Fibroblast of skin of abdomen (primary cell): ENCODE measurements at places on chromosomes 12 and 14.

GRCh38 chr12:71870416-71870815 is 30.9 kb downstream of the TBC1D15 start:
- DNase-seq = no peak

DNA sequence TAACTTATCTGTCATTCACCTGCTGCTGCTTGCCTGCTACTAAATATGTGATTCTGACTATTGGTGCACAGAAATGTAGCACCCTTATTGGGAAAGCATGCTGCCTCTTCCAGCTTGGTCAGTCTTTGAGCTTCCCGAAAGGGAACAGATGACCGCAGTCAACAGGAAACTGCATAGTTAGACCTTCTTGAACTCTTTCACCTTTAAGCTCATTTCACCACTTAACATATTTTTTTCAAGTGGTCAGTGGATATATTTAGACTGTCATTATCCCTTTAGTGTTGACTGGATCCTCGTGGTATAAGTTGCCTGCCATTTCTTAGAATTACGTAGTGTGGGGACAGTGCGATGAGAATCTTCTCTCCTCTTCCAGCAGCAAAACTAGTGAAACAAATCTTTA is 224.9 kb downstream of the FBXL14 start:
- no peak for DNase-seq

DNA sequence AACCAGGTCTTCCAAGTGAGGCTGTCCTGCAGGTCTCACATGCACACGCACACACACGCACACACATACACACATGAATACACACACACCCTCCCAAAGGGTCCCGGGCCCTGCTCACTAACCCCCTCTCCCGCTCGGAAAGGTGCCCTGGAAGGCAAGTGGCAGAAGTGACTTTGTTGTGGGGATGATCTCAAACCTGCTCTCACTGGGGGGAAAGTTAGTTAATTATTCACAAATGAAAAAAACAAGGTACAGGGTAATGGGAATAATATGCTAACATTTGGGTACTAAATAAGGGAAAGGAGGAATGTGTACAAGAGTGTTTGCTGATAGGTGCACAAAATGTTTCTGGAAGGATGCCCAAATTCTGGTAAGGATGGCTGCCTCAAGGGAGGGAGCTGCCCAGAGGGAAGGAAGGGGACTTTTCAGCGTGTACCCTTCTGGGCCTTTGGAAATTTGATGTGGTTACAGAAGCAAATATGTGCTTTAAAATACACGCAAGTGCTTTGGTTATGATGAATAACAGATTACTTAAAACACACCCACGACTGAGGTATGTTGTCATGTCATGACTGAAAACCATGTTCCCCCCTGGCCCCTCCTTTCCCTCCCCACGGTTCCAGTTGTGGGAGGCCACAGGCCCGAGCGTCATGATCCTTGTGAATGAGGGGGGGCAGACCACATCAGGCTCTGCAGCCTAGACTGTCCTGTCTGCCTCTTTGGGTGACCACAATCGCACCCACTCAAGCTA is 43.3 kb upstream of the PLEKHG6 start:
- DNase-seq = peak; percentile 60

GRCh38 chr12:96321941-96322340 is 78.3 kb downstream of the CDK17 start:
- DNase-seq = no peak

DNA sequence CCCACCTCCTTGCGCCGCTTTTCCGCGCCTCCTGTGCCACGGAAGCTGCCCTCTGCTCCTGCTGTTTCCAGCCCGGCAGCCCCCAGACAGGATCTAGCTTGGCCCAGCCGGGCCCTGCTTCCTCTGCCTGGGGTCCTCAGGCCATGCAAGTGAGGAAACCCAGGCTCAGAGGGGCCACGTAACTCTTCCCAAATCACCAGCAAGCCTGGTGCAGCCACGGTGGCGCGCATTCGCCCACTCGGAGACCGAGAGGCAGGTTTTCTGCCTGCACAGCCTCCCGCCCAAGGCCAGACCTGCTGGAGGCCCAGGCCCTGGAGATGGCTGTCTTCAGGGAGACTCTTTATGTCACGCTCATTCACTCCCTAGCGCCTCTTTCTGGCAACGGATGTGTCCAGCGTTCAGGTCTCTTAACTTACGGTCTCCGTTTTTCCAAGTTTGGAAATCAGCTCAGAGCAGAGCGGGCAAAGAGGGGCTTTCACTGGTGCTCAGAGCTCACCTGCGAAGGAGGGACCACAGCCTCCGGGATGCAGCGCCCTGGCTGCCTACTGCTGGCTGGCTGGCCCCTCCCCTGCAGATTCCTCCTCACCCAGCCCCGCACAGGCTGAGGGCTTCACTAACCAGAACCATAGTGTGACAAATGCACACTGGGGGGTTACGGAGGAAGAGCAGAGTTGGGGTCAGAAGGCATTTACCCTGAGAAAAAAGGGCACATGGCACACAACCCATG is 20.6 kb upstream of the CEP170B start:
- no peak for DNase-seq
